ENCODE measurements at places on chromosomes 5 and 9.

- no peak for DNase-seq
These were observed 50.7 kb downstream of the PRRC1 start for GRCh38 chr5:127568166-127568565.

GRCh38 chr9:111871499-111871855 lies 25.1 kb upstream of the UGCG start:
- no peak for DNase-seq

- peak; percentile 70 for DNase-seq
These were observed at the start of gene RETREG1 for GRCh38 chr5:16616536-16617273. Gene RETREG1, minus strand, starts transcription at chr5:16616997. Its CDS starts 26 bp downstream, at chr5:16616971.

DNA sequence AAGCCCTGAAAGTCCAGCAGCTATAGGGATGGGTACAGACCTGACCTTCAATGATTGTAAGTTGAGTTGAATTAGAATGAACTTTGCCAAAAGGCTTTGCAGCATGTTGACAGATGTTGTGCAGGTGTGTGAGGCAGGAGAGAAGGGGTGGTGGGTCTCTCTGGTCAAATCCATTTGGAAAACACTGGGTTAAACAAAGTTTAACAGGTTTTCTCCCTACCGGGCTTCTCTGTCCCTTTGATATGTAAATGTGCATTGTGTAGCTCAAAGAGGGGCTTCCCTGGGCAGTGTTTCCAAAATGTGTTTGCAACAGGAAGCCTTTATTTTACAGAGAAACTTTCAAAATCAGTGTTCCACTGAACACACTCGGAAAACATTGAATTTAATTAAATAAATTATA lies 72.1 kb upstream of the BRINP1 start:
- DNase-seq = peak; percentile 30

GRCh38 chr9:7196467-7196866 lies 438.7 kb downstream of the KDM4C start:
- DNase-seq = no peak

GRCh38 chr5:43195670-43196265 lies 3.7 kb downstream of the NIM1K start:
- DNase-seq = no peak

- no peak for DNase-seq
These were observed 16.4 kb upstream of the ZNF474 start for GRCh38 chr5:122112733-122113558.

DNA sequence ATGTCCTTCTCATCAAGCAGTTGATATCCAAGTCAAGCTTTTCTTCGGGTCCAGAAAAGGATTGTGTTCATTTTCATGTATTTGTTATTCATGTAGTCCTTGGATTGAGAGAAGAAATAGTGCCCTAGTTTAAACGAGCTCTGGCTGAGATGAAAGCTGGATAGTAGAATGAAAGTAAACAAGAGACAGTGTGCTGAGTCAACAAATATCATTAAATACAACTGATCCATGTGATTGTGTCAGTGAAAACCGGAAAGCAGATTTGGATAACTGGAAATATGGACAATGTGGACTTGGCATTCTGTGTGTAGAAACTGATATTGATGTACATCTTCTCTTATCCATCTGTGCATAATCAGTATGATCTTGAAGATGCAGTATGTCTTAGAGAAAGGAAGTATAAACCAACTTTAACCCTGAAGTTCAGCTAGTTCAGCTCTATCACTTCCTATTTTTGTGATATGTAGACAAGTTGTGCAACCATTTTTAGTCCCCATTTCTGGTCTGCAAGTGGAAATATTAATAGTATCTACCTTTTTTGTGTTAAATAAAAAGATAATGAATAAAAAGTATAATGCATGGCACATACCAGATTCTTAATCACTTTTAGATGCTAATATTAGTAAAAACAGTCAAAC lies 4.4 kb downstream of the MUSK start:
- DNase-seq = no peak

DNA sequence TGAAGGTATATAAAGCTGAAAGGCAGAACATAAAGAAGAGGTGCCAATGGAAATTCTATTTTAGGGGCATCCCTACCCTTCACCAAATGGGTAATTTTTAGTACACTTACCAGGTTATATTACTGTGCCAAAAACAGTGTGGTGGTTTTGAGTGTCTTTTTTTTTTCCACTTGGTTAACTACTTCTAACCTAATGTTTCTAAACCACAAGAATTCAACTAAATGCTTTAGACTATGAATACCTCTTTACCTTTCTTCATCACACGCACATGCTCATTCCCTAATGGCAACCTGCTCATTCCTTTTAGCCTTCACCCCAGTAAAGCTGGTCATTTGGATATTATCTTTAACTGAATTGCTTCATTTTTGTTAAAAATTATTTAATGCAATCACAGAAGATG lies 215.6 kb downstream of the PIK3R1 start:
- no peak for DNase-seq

DNA sequence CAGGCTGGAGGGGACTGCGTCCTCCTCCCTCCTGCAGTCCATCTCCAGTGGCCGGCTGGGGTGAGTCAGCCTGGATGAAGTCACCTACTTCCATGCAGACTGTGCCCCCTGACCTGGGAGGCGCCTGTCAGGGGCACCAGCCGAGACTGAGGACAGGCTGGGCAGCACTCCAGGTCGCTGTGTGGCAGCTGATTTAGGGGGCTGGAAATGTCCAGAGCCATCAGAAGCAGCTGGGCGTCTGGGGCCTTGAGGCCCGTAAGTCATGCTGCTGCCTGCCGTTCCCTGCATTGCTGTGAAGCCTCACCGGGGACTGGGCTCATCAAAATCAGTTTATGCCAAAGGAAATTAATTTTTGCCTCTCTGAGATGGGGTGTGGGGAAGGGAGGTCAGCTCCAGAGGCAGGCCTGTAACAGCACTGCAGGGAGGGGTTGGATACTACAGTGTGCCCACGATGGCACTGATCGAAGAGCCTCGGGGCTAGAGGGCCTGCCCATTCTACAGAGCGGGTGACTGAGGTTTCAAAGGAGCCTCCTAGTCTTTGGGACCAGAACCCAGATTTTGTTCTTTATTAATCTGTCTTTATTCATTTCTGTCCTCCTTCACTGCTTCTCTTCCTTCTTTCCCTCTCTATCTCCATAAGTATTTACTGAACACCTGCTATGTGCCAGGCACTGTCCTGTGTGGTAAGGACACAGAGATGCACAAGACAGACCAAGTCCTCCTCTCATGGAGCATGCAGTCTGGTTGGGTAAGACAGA lies 70.4 kb upstream of the PSD2 start:
- DNase-seq = no peak

GRCh38 chr9:86983620-86984259 lies 36.4 kb upstream of the GAS1 start:
- no peak for DNase-seq

DNA sequence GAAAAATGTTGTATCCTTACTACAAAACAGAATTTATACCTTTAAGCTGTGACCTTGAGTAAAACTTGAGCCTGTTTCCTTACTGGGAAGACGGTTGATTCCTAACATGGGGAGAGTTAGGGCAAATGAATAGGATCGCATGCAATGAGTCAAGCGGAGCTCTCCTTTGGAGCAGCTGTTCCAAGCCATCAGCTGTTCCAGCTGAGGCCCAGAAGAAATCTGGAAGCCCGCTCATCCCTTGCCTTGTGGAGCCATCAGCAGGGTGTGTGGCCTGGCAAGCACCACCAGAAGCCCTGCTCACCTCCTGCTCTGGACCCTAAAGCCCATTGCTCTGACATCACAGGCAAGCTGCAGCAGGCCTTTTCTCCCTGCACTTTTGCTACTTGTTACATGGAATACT lies 8.0 kb downstream of the KIAA1191 start:
- DNase-seq = no peak

GRCh38 chr9:13823026-13823425 lies 490.9 kb downstream of the NFIB start:
- no peak for DNase-seq

GRCh38 chr9:125659954-125660353 lies 47.1 kb downstream of the MAPKAP1 start:
- DNase-seq = no peak

- peak; percentile 37 for DNase-seq
These were observed 384 bp downstream of the COL5A1 start for GRCh38 chr9:134641990-134642384.

- peak; percentile 88 for DNase-seq
These were observed 39.5 kb upstream of the PSD2 start for GRCh38 chr5:139755892-139756671.

DNA sequence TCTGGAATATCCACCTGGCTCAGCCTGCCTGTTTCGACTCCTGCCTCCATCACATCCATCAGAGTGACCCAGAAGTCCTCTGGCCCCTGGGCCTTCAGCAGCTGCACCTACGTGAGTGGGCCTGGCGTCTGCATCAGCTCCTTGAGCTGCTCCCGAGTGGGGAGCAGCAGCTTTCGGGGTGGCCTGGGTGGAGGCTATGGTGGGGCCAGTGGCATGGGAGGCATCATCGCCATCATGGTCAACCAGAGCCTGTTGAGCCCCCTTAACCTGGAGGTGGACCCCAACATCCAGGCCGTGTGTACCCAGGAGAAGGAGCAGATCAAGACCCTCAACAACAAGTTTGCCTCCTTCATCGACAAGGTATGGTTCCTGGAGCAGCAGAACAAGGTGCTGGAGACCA lies 83.0 kb downstream of the SEC61B start:
- DNase-seq = no peak

GRCh38 chr5:179251276-179251969 lies 93.8 kb downstream of the ADAMTS2 start:
- DNase-seq = no peak

DNA sequence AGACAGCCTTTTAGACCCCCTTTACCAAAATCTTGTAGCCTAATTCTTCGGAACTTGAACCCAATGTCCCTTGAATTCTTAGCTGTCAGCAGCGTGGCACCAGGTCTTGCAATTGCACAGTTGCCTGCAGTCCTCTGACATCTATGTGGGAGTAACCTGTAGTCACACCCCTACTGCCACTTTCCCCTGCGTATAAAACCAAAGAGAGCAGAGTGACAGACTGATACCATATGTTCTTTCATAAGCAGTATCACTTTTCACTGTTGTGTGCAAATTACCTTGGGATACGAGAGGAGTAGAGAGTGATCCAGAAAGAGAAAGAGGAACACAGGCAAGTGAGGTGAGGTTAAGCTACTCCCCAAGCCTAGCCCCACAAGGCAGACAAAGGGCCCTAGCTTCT lies 364.3 kb upstream of the ADAMTSL1 start:
- DNase-seq = no peak

- DNase-seq = no peak
These were observed 53.5 kb downstream of the RNF38 start for GRCh38 chr9:36346569-36346968.

DNA sequence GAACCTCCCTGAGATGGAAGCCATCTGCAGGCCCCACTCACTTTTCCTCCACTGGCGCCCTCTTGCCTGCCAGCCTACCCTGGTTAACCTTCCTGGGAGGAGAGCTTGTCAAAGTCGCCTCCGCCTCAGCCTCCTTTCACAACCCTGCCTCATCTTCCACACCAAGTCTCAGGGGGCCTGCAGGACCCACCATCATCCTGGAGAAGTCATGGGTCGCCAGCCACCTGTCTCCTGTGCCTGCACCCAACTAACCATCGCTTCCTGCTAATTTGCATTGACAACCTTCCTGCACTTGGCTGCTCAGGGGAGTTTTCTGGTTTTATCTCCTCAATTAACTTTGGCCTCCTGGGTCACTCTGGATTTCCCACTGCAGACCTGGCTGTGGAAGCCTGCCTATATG lies 52.8 kb upstream of the GRHPR start:
- DNase-seq = no peak

All from neural progenitor cell (in vitro differentiated cells).